ENCODE measurements at places on chromosomes 1 and 21. TPM values are rescaled to one million over a fixed set of nuclear protein-coding genes. Genes with fewer than 3 reads are reported as not detected.
A peak's percentile ranks its signal among the peaks of the same experiment; 100 is the strongest.

Gene AUNIP
- total RNA-seq, result 0.88 TPM

- no peak overlapping the region for H3K27ac ChIP-seq
- H3K27me3 ChIP-seq, result no peaks in the 10 kb centered on the region
- no peaks in the 10 kb centered on the region for H3K4me1 ChIP-seq
- DNase-seq, result no peak
- no peak overlapping the region for H3K4me3 ChIP-seq
Observed at GRCh38 chr1:182367926-182368325, 23.7 kb downstream of the GLUL start.

DNA sequence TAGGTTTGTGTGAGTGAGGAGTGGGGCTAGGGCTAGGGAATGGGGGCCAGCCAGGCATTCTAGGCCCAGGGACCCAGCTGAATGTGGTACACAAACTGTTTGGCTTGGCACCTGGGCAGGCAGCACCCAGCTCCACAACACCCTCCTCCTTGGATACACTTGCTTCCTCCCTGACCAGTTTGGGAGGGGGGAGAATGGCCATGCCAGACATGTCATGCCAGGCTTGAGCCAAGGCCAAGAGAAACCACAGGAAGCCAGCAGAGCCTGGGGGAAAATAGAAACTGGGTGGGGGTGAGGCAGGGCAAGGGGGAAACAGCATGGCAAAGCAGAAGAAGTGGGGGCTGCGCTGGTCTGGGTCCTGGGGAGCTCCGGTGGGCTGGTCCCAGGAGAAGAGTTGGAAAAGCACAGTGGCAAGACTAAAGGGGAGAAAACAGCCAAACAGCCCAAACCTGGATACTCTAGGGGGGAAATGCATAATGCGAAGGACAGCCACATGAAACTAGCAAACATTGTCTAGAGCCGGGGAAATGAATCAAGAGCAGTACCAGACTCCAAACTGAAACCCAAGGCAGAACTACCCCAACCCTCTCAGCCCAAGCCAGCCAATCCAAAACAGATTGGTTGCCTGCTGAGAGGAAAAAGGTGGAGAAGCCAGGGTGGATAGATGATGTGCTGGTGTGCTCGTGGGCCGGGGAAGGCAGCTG, 47.9 kb downstream of the LGR6 start:
- peak overlapping the region; percentile 31 for H3K27ac ChIP-seq
- no peaks in the 10 kb centered on the region for H3K27me3 ChIP-seq
- H3K36me3 ChIP-seq, result no peaks in the 10 kb centered on the region
- peak; percentile 72 for DNase-seq
- no peaks in the 10 kb centered on the region for H3K4me1 ChIP-seq

Gene KCNT2
- total RNA-seq, result 3.0 TPM

GRCh38 chr21:32562915-32563314, 22.4 kb downstream of the TCP10L start:
- peak overlapping the region; percentile 23 for H3K27ac ChIP-seq
- no peaks in the 10 kb centered on the region for H3K4me1 ChIP-seq
- no peak overlapping the region for H3K4me3 ChIP-seq
- H3K27me3 ChIP-seq, result no peaks in the 10 kb centered on the region

- no peaks in the 10 kb centered on the region for H3K36me3 ChIP-seq
- H3K27ac ChIP-seq, result no peak overlapping the region
- no peak overlapping the region for H3K4me3 ChIP-seq
- H3K27me3 ChIP-seq, result no peaks in the 10 kb centered on the region
Observed at GRCh38 chr1:200535605-200536004, 84.9 kb downstream of the KIF14 start.

DNA sequence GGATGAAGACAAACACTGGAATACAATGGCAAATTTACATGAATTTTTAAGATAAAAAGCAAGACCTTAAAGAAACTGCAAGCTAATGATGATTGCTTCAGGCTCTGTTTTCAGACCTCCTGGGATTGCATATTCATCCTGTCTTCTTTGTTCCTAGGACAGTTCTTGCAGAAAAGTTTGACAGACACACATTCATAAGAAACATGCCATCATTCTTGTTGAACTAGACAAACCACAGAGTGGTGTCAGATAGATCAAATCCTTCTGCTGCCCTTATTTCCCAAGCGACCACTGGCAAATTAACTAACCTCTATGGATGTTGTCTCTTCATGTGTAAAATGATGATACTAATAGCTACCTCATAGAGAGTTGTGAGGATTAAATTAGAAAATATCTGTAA, 181.3 kb downstream of the KCTD3 start:
- no peaks in the 10 kb centered on the region for H3K4me1 ChIP-seq
- H3K27ac ChIP-seq, result no peak overlapping the region
- DNase-seq, result no peak
- no peaks in the 10 kb centered on the region for H3K36me3 ChIP-seq
- no peak overlapping the region for H3K4me3 ChIP-seq

DNA sequence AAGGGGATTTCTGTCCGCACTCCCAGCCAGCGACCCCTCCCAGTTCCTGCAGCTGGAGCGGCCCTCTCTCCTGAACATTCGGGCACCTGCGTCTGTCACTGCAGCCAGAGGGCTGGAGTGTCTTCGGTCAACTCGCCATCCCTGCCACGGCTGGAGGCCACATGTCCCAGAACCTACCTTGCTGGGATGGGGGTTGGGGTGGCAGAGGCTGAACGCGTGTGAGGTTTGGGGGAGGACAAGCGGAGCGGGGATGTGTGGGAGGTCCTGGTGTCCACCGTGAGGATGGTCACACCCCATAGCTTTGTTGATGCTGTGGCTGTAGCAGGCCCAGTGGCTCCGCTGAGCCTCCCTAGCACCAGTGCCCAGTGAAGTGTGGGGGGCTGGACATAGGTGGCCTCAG, 14.8 kb upstream of the C1orf174 start:
- no peak overlapping the region for H3K27ac ChIP-seq
- no peak for DNase-seq
- peaks cover 4% of the 10 kb centered on the region for H3K4me1 ChIP-seq
- H3K4me3 ChIP-seq, result no peak overlapping the region
- H3K36me3 ChIP-seq, result no peaks in the 10 kb centered on the region
- no peaks in the 10 kb centered on the region for H3K27me3 ChIP-seq

DNA sequence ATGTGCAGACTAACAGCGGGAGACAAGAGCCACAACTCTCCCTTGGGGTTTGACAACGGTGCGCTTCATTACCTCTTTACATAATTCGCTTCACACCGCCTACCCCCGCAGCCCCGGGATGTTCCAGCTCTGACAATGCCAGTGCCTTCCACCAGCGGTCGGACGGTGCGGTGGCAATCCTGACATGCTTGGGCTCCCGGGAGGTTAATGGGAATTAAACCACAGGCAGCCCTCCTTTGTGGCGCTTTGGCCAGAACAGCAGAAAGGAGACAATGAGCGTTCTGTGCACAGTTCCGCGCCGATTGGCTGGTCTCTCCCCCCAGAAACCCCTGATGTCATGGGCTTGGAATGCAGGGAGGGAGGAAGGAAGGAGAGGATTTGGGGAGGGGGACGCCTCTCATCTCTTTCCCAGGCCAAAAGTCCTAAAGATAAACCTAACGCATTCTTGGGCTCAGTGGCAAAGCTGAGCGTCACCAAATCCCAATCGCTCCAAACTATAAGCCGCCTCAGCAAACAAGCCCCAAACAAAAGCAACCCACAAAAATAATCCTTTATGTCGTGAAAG, 1.3 kb downstream of the CNN3 start:
- peaks cover 7% of the 10 kb centered on the region for H3K4me1 ChIP-seq
- H3K27me3 ChIP-seq, result no peaks in the 10 kb centered on the region
- H3K27ac ChIP-seq, result peak overlapping the region; percentile 99
- DNase-seq, result peak; percentile 76

DNA sequence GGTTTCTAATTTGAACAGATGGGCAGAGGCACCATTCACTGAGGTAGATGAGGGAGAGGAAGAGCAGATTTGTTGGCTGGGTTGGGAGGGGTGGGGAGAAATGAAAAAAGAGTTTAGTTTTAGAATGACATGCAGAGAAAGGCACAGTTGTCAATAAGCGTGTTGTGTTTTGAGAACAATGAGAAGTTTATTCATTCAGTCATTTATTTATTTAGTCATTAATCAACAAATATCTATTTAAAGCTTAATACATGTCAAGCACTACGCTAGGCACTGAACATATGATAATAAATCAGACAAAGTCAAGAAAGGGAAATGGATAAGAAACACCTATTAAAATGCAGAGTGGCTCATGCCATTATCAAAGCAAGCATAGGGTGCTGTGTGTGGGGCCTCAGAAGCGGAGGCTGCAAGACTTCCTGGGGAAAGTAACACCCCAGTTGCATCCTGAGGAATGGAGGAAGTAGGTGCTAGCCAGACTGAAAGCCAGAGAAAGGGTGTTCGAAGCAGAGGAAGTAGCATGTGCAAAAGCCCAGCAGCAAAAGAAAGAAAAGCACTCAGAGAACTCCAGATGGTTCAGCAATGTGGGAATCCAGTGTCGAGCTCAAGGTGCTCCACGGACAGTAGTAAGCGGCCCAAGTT, 114.1 kb downstream of the RNF220 start:
- no peaks in the 10 kb centered on the region for H3K27me3 ChIP-seq
- DNase-seq, result no peak
- no peak overlapping the region for H3K27ac ChIP-seq
- no peak overlapping the region for H3K4me3 ChIP-seq

Gene KMO
- 1.1 TPM for total RNA-seq

Gene NR1I3
- total RNA-seq, result not detected

Gene GJC2
- 1.3 TPM for total RNA-seq

Gene OLFML2B
- 9.6 TPM for total RNA-seq

DNA sequence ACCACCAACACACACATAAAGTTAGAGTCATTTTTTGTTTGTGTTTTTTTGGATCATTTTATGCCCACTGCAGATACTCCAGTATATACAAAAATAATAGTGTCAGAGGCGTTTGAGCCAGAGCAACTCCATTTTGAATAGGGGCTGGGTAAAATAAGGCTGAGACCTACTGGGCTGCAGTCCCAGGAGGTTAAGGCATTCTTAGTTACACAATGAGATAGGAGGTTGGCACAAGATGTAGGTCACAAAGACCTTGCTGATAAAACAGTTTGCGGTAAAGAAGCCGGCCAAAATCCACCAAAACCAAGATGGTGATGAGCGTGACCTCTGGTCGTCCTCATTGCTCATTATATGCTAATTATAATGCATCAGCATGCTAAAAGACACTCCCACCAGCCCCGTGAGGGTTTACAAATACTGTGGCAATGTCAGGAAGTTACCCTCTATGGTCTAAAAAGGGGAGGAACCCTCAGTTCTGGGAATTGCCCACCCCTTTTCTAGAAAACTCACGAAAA, 40.6 kb downstream of the GJA5 start:
- no peaks in the 10 kb centered on the region for H3K27me3 ChIP-seq
- H3K36me3 ChIP-seq, result no peaks in the 10 kb centered on the region
- H3K4me1 ChIP-seq, result no peaks in the 10 kb centered on the region
- no peak overlapping the region for H3K4me3 ChIP-seq

DNA sequence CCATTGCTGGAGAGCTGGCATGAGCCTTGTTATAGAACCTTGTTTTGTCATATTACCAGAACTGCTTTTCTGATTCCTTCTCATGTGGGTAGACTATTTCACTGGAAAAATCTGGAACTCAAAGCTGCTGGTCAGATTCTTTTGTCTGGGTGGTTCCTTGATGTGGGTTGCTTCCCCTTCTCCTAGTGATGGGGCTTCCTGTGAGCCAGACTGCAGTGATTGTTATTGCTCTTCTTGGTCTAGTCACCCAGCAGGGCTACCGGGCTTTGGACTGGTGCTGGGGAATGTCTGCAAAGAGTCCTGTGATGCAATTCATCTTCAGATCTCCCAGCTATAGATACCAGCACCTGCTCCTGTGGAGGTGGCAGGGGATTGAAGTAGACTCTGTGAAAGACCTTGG, 59.4 kb downstream of the GPR137B start:
- no peaks in the 10 kb centered on the region for H3K4me1 ChIP-seq
- DNase-seq, result no peak
- H3K27ac ChIP-seq, result no peak overlapping the region
- no peak overlapping the region for H3K4me3 ChIP-seq

Gene IGSF9
- total RNA-seq, result 5.9 TPM

- no peaks in the 10 kb centered on the region for H3K36me3 ChIP-seq
- H3K27ac ChIP-seq, result no peak overlapping the region
- H3K27me3 ChIP-seq, result no peaks in the 10 kb centered on the region
- H3K4me3 ChIP-seq, result no peak overlapping the region
- DNase-seq, result no peak
- no peaks in the 10 kb centered on the region for H3K4me1 ChIP-seq
Observed at GRCh38 chr1:191346381-191346780, 811.9 kb upstream of the RGS18 start.

DNA sequence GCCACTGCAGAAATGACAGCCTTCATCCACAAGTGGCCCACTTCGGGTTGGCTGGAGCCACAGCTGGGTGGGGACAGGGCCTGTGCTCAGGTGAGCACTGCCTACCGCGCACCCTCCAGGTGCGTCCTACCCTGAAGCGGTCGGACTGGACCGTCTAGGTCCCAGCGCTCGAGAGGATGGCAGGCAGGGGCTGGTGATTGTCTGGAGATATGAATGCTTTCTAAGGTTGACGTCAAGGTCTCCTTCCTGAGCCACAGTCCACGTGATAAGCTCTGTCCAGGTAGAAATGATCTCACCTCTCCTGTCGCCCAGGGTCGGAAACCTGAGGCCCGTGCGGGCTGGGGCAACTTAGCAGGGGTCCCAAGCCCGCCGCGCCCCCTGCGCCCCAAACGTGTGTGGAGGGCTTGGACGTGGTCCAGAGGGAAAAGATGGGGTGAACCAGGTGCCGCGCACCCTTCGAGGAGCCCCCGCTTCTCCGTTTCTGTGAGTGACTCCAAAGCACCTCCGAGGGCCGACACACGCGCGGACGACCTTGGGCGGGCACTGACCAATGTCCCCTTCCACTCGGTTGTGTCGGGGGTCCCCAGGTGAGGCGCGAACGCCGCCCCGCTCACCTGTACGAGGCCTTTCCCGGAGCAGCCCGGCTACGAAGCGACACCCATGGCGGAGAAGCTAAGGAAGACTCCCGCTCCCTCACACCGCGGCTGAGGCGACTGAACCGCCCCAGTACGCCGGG, 853 bp upstream of the DOP1B start:
- peak overlapping the region; percentile 68 for H3K4me3 ChIP-seq
- H3K4me1 ChIP-seq, result no peaks in the 10 kb centered on the region
- H3K27me3 ChIP-seq, result no peaks in the 10 kb centered on the region
- peak; percentile 55 for DNase-seq

- H3K27me3 ChIP-seq, result no peaks in the 10 kb centered on the region
- peak; percentile 75 for DNase-seq
- H3K4me3 ChIP-seq, result peak overlapping the region; percentile 96
- H3K27ac ChIP-seq, result peak overlapping the region; percentile 90
- no peaks in the 10 kb centered on the region for H3K4me1 ChIP-seq
- H3K36me3 ChIP-seq, result no peaks in the 10 kb centered on the region
Observed at GRCh38 chr1:56578138-56578962, 1.0 kb downstream of the PLPP3 start.

DNA sequence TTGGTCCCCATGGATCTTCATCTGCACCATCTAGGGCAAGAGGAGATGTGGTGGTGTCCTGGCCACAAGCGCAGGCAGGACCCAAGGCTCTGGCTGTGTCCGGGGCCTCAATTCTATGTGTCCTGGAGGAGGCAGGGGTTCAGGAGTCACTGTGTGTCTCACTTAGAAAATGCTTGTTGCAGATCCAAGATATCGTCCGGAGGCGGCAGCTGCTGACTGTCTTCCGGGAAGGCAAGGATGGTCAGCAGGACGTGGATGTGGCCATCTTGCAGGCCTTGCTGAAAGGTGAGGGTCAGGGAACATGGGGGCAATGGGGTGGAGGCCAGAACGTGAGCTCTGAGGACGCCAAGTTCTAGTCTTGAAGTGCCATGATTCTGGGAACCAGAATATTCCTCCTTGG, 29.1 kb downstream of the TRPM2 start:
- DNase-seq, result no peak
- no peaks in the 10 kb centered on the region for H3K4me1 ChIP-seq
- no peaks in the 10 kb centered on the region for H3K27me3 ChIP-seq
- no peak overlapping the region for H3K4me3 ChIP-seq
- no peaks in the 10 kb centered on the region for H3K36me3 ChIP-seq
- no peak overlapping the region for H3K27ac ChIP-seq

Gene PRKCZ
- total RNA-seq, result 0.64 TPM
